Upper lobe of right lung (tissue), 1 donor: ENCODE measurements at places on chromosomes 4 and X.

DNA sequence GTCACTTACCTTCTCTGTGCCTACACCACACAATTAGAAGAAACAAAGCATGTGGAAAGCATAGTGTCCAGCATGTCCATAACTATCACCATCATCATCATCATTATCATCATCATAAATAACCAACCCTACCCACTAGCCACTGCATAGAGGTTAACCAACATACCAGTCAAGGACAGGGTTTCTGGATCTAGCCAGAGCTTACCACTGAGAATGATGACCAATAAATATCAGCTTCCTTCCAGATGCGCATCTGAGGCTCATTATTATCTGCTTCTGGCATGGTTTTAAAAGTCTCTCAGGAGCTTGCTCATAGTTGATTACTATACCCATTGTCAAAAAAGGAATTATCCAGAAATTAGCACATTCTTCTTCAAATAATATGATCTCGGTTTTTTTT lies 25.5 kb upstream of the MYOZ2 start:
- H3K4me3 ChIP-seq: no peak overlapping the region
- peaks cover 9% of the 10 kb centered on the region for H3K4me1 ChIP-seq
- no peak overlapping the region for H3K27ac ChIP-seq
- no peak for DNase-seq

DNA sequence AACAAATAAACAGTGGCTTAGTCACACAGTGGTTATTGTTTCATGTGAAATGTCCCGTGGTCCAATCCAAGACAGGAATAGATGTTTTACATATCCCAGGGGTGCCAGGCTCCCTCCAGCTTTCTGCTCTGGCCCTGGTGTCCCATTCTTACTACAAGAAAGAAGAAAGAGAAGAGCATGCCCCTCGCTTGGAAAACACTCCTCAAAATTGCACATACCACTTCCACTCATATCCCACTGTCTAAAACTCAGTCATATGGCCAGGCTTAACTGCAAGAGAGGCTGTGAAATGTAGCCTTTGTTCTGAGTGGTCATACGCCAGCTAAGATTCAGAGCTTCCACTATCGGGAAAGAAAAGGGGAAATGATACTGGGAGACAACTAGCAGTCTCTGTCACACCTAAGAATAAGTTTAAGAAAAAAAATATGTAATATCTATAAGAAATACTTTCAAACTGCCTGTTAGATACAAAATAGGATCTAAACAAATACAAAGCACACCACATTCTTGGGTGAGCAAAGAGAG lies 306.8 kb upstream of the FAM241A start:
- H3K4me3 ChIP-seq: no peak overlapping the region
- H3K4me1 ChIP-seq: no peaks in the 10 kb centered on the region
- DNase-seq: no peak
- H3K36me3 ChIP-seq: no peaks in the 10 kb centered on the region
- no peak overlapping the region for H3K27ac ChIP-seq
- H3K27me3 ChIP-seq: no peaks in the 10 kb centered on the region

- no peak overlapping the region for H3K4me3 ChIP-seq
- no peak overlapping the region for H3K27ac ChIP-seq
- no peaks in the 10 kb centered on the region for H3K4me1 ChIP-seq
- peaks cover 71% of the 10 kb centered on the region for H3K36me3 ChIP-seq
- no peak for DNase-seq
Observed at GRCh38 chr4:8236106-8236919, 33.2 kb upstream of the HTRA3 start.

GRCh38 chr4:57137261-57137660 lies 27.1 kb upstream of the IGFBP7 start:
- H3K4me1 ChIP-seq: peaks cover 1% of the 10 kb centered on the region
- H3K27me3 ChIP-seq: no peaks in the 10 kb centered on the region
- no peak overlapping the region for H3K27ac ChIP-seq
- no peaks in the 10 kb centered on the region for H3K36me3 ChIP-seq

- H3K27ac ChIP-seq: no peak overlapping the region
Observed at GRCh38 chr4:100278567-100278966, 88.3 kb upstream of the DDIT4L start.

DNA sequence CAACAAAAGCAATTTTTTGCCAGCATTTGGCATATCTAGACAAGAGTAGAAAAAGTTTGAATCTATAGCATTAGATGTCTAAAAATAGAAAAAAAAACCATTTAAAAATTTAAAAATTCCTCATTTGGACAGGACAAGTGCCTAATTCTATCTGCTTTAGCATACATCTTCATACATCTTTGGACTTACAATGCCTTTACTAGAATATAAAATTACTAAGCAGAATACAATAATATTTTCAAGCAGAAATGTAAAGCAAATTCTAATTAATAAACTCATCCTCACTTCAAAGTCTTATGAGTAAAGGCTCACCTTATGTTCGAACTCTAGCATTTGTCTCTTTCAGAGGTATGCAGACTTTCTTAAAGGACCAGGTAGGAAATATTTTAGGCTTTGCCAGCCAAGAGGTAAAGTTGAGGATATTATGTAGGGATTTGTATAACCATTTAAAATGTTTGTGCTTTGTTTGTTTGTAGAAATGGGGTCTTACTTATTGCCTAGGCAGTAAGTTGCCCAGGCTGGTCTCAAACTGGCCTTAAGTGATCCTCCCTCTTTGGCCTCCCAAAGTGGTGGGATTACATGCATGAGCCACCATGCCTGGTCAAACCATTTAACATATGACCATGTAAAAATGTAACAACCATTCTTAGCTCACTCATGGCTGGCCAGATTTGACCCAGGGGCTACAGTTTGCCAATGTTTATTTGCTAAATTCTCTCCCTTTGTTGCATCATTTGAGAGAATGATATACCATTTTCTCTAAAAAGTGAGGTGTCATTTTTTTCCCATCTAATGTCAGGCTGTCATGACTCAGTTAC lies 29.1 kb downstream of the UGDH start:
- no peak for DNase-seq
- H3K4me3 ChIP-seq: no peak overlapping the region
- H3K27ac ChIP-seq: no peak overlapping the region
- no peaks in the 10 kb centered on the region for H3K4me1 ChIP-seq
- peaks cover 50% of the 10 kb centered on the region for H3K36me3 ChIP-seq
- no peaks in the 10 kb centered on the region for H3K27me3 ChIP-seq

DNA sequence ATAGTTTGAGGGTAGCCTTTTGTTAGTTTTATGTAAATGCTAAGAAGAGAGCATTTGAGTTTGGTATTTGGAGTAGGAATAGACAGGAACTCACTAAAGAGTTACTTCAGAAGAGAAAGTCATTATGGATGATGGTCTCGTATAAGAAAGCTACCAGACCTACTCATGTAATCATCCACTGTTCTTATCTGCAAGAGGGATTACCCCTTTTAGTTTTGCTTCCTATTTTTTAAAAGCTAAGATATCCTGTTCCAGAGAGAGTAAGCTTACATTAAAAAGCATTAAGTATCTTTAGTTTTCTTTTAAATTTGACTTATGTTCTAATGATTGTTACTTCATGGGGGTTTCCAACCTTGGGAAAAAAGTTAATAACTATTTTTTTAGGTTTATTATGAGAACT lies 12.5 kb upstream of the ART3 start:
- H3K27ac ChIP-seq: no peak overlapping the region
- no peak for DNase-seq
- H3K36me3 ChIP-seq: no peaks in the 10 kb centered on the region
- no peaks in the 10 kb centered on the region for H3K27me3 ChIP-seq
- no peaks in the 10 kb centered on the region for H3K4me1 ChIP-seq
